ENCODE measurements at places on chromosomes 2 and 18.

GRCh38 chr2:95031726-95032116 lies 6.2 kb downstream of the MAL start:
- no peak for DNase-seq

- DNase-seq, result no peak
These were observed 28.9 kb downstream of the MRO start for GRCh38 chr18:50790948-50791347.

DNA sequence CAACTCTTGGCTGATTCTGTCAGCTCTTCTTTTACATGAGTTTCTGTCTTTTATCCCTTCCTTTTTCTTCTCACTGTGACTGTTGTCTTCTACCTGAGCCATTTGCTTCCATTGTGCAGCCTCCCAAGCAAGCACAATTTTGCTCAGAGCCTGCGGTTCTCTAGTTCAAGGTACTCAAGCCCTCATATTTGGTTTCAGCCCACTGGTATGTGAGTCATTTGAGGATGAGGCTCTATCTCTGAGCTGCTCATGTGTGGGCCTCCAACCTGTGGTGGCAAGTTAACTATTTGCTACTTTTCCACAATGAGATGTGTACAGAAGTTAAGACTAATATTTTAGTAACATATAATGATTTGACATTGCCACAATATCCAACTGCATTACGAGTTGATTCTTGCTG lies 183.0 kb downstream of the PHLPP1 start:
- no peak for DNase-seq

DNA sequence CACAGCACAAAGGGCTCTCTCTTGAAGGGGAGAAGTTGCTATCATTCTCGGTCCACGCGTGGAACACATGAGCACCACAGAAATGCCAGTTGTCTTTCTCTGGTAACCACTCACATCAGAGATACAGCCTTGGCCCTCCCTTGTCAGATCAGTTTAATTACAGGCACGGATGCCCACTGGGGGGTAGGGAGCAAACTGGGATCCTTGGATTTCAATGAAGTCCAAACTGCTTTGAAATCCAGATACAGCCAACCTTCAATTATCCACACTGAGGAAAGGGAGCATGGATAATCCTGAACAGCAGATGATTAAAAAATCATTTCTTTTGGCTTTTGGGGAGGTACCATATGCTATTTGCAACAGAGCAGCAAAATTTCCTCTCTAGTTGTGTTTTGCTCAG lies 63.7 kb upstream of the DAPL1 start:
- DNase-seq, result no peak

DNA sequence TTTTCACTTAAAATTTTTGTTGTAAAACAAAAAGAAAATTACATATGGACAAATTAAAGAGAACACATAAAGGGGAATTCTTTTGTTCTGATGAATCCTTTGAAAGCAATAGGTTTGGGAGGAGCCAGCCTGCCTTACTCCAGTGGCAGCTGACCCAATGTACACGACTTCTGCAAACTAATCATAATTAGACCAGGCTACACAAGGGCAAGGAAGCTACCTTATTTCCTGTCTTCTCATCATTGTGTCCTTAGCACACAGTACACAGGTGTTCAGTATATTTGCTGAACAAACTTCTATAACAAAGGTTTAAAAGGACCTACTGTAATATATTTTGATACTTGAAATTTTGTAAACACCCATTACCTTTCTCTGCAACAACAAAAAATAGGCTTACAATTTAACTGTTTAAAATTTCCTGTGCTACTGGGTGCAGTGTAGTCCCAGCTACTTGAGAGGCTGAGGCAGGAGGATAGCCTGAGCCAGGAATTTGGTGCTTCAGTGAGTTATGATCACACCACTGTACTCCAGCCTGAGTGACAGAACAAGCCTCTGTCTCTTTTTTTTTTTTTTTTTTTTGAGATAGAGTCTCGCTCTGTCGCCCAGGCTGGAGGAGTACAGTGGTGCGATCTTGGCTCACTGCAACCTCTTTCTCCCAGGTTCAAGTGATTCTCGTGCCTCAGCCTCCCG lies 18.9 kb downstream of the KCNG3 start:
- no peak for DNase-seq

- no peak for DNase-seq
These were observed 62.4 kb downstream of the MRPS9 start for GRCh38 chr2:105100046-105100840.

GRCh38 chr18:47108998-47109405 lies 41.3 kb downstream of the HDHD2 start:
- DNase-seq, result no peak

DNA sequence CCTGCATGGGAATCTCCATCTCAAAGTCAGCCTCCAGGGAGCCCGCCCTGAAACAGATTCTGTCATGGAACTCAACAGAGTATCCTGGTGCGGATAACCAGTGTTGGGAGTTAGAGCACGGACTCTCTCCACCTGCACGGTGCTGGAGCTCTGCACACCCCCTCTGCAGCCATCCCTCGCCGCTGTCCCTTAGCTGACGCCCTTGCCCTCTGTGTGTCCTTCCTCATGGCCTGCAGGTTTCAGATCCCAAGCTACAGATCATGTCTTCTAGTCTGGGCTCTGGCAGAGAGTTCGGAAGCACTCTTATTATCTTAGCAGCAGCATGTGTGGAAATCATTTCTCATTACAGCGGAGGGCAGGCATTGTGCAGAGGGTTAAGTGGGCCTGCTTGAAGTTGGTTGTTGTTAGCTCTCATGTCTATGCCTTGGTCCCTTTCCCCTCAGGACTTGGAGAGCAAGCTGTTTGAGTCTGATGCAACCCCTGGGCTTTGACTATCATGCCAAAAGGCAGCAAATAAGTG lies 26.0 kb downstream of the TMEM127 start:
- DNase-seq, result no peak

Measured in LoVo (cell line).